Stomach (tissue), 19 donors: ENCODE measurements at places on chromosomes 4 and X. TPM values are rescaled to one million over a fixed set of nuclear protein-coding genes. Genes with fewer than 3 reads are reported as not detected.

GRCh38 chrX:34849371-34849770 lies 93.2 kb upstream of the FAM47B start:
- H3K27ac ChIP-seq, result no peak overlapping the region
- H3K36me3 ChIP-seq, result no peaks in the 10 kb centered on the region
- no peak for DNase-seq
- no peak overlapping the region for H3K4me3 ChIP-seq
- H3K27me3 ChIP-seq, result no peaks in the 10 kb centered on the region

GRCh38 chr4:100545427-100545826 lies 27.6 kb upstream of the EMCN start:
- no peaks in the 10 kb centered on the region for H3K4me1 ChIP-seq
- no peaks in the 10 kb centered on the region for H3K27me3 ChIP-seq
- H3K36me3 ChIP-seq, result no peaks in the 10 kb centered on the region
- H3K27ac ChIP-seq, result no peak overlapping the region
- DNase-seq, result no peak

- no peaks in the 10 kb centered on the region for H3K27me3 ChIP-seq
- no peak overlapping the region for H3K4me3 ChIP-seq
- H3K27ac ChIP-seq, result no peak overlapping the region
These were observed 111.2 kb downstream of the ARAP2 start for GRCh38 chr4:36133086-36133485.

DNA sequence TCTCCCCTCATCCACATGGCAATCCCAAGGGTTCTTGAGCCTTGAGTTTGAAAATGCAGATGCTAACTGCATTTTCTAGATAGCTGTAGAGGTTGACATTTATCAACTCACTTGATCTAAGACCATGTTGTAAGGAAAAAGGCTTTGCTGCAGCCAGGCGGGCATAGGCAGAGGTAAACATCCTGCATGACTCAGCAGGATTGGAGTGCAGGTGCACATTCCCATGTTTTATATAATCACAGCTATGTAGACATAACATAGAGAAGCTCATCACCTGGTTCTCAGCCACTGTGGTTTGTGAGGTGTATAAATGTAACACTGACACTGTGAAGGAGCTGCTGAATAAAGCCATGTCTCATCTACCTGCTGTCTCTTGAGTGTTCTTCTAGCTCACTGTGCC lies 62.3 kb upstream of the PDE5A start:
- H3K4me1 ChIP-seq, result no peaks in the 10 kb centered on the region
- no peak overlapping the region for H3K27ac ChIP-seq
- H3K36me3 ChIP-seq, result no peaks in the 10 kb centered on the region
- no peak overlapping the region for H3K4me3 ChIP-seq

- no peaks in the 10 kb centered on the region for H3K27me3 ChIP-seq
- DNase-seq, result no peak
- no peak overlapping the region for H3K27ac ChIP-seq
These were observed 17.4 kb downstream of the QDPR start for GRCh38 chr4:17494258-17495190.

GRCh38 chrX:106246511-106246910 lies 78.4 kb downstream of the PWWP3B start:
- no peak overlapping the region for H3K27ac ChIP-seq
- no peaks in the 10 kb centered on the region for H3K36me3 ChIP-seq
- no peak for DNase-seq
- H3K4me1 ChIP-seq, result no peaks in the 10 kb centered on the region

PASD1 gene
- not detected for total RNA-seq

NDST4 gene
- 5.1 TPM for total RNA-seq

SLC9B2 gene
- total RNA-seq, result 19.9 TPM

DNA sequence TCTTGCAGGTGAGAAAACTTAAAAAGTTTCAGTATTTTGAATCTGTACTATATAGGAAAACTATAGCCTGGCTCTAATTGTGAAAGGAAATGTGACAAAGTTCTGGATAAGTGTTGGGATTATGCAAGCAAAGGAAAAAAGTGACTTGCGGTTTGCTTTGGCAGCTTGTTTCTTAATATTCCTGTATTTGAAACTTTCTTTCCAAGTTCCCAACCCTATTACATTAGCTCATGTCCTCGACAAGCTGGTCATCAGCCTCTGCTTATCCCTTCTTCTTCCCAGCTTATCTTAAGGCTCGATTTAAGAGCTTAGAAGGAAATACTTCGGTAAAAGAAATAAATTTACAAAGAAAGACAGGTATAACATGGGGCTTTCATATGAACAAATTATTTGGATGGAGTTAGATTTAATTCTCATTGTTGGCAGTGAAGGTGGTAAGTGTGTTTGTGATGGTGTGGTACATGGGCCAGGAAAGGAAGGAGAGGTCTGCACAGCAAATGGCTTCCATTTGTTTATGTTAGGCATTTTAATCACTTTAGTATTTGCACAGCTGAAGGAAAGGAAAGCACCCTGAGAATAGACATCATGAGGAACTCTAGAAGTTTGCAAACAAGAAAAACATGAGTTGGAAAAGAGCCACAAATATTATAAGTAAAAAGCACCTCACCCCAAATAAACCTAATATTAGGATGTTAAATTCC lies 5.1 kb upstream of the MYOZ2 start:
- peaks cover 27% of the 10 kb centered on the region for H3K4me1 ChIP-seq
- no peak overlapping the region for H3K4me3 ChIP-seq
- H3K27ac ChIP-seq, result peak overlapping the region; percentile 80
- H3K27me3 ChIP-seq, result no peaks in the 10 kb centered on the region

DNA sequence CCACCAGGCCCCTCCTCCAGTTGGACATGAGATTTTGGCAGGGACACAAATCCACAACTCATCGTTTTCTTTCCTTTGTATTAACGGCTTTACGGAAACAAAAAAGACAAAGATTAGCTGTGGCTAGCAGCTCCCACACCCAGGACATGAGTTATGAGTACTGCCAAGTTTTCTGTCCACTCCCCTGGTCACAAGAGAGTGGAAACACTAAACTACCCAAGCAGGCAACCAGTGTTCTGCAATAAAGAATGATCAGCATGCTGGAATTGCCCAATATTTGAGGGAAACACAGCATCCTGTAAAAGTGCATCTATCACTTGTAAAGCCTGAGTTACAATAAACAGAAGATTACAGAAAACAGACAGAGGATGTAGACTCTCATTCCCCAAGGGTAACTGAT lies 358.4 kb downstream of the NLGN4X start:
- no peak overlapping the region for H3K27ac ChIP-seq
- H3K4me1 ChIP-seq, result no peaks in the 10 kb centered on the region
- no peaks in the 10 kb centered on the region for H3K36me3 ChIP-seq
- no peak overlapping the region for H3K4me3 ChIP-seq

DNA sequence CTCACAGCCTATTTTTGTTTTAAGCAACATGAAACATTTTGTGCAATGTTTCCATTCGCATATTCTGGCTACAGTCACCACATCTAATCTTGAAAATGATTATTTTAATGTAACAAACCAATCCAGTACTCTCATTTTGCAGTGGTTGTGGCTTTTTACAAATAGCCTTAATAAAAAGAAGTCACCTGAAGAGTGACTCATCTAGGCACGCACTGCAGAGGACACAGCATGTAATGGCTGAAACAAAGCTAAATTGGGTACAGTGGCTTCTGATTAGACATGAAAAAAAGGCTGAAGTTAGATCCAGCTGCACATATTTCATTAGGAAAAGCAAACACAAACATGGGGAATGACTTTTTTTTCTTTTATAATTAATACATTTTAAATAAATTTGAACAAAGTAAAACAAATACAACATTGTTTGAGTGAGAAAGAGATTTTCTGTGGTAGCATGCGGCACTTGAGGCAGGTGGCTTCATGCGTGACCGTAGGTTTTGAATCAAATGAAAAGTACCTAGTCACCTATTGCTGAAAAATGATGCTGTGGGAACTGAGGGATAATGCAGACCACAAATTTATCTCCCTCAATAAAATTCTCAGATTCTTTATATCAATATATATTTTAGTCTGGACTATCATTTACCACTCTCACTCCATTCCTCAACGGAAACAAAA lies 240.8 kb upstream of the DDX53 start:
- H3K4me1 ChIP-seq, result no peaks in the 10 kb centered on the region
- no peak for DNase-seq
- no peaks in the 10 kb centered on the region for H3K36me3 ChIP-seq

DNA sequence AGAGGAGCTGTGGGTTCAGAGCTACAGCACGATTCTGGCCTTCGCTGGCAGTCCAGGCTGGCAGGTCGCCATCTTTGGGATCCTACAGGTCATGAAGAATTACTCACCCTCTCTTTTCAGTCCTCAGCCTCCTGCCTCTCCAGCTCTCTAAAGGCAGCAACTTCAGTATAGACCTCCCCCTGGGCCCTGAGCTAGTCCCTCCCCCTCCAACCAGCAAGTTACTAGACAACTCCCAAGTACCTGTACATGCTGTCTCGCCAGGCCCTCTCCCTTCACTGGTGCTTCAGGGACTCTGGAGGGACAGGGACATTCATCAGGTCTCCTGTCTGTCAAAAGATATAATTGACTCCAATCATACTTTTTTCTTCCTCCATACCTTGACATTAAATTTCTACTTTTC lies at the start of gene GPR119:
GPR119 (minus strand) TSS at position 155 of the 400 bp plus-strand sequence. CDS start 227 bp downstream, outside the sequence.
- no peak within 1 kb of the TSS for H3K4me3 ChIP-seq
- H3K27ac ChIP-seq, result no peak within 1 kb of the TSS
- H3K27me3 ChIP-seq, result no peaks in the 10 kb centered on the region
- no peak for DNase-seq

DNA sequence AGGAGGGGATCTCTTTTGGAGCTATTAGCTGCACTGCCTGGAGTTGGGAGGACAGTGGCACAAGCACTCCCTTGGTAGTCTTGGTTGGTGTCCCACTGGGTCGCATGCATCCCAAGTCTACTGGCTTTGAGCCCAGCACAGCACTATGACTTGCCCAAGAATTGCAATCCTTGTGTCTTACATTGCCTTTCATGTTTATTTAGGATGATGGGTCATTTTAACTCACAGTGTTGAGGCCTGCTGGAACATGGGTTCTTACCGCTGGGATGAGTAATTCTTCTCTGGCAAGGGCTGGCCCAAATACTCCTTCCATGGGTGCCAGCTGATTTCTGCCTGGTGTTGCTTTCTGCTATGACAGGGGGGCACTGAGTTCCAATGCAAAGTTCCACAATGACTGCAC lies 185.5 kb downstream of the TEX13C start:
- H3K27ac ChIP-seq, result no peak overlapping the region
- no peaks in the 10 kb centered on the region for H3K36me3 ChIP-seq
- no peak overlapping the region for H3K4me3 ChIP-seq
- H3K27me3 ChIP-seq, result no peaks in the 10 kb centered on the region

C4orf46 gene
- 1.9 TPM for total RNA-seq

POU3F4 gene
- not detected for total RNA-seq

DNA sequence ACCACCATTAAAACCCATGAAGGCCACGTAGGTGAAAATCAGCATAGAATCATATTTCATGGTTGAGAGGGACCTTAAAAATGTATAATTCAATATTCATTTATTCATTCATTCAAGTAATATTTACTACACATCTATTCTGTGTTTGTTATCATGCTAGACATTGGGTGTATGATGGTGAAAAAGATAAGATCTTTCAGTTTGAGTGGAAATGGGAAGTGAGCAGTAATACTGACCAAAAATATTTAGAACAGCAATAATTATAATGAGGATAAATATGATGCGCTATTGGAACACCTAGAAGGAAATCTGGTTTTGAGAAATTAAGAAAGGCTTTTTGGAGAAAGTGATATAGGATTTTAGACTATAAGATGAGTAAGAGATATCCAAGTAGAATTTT lies 28.0 kb downstream of the DKK2 start:
- no peak overlapping the region for H3K4me3 ChIP-seq
- no peak for DNase-seq
- no peaks in the 10 kb centered on the region for H3K27me3 ChIP-seq
- no peaks in the 10 kb centered on the region for H3K36me3 ChIP-seq
- H3K27ac ChIP-seq, result no peak overlapping the region
- no peaks in the 10 kb centered on the region for H3K4me1 ChIP-seq

ZNF711 gene
- total RNA-seq, result 26.6 TPM

- no peaks in the 10 kb centered on the region for H3K4me1 ChIP-seq
- no peak for DNase-seq
- H3K4me3 ChIP-seq, result no peak overlapping the region
- H3K36me3 ChIP-seq, result no peaks in the 10 kb centered on the region
These were observed 1427.2 kb upstream of the PCDH10 start for GRCh38 chr4:131721883-131722282.

DNA sequence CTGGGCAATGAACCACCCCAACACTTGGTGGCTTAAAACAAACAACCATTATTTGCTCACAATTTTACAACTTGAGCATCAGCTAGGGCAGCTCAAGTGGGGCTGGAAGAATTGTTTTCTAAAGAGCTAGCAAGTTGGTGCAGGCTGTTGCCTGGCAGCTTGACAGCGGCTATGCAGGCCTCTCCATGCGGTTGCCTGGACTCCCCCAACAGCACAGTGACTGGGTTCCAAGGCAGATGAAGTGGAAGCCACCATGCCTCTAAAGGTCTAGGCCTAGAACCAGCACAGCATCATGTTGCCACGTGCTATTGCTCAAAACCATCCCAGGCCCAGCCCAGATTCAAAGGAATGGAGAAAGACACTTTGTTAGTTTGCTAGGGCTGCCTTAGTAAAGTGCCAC lies 114.8 kb downstream of the BCOR start:
- H3K27ac ChIP-seq, result no peak overlapping the region
- peak; percentile 27 for DNase-seq
- no peak overlapping the region for H3K4me3 ChIP-seq
- H3K36me3 ChIP-seq, result no peaks in the 10 kb centered on the region
- peaks cover 6% of the 10 kb centered on the region for H3K4me1 ChIP-seq
- H3K27me3 ChIP-seq, result no peaks in the 10 kb centered on the region
